ENCODE measurements at places on chromosomes 11 and 22.

GRCh38 chr11:101817581-101817980 is 97.2 kb upstream of the CEP126 start:
- no peak for DNase-seq

DNA sequence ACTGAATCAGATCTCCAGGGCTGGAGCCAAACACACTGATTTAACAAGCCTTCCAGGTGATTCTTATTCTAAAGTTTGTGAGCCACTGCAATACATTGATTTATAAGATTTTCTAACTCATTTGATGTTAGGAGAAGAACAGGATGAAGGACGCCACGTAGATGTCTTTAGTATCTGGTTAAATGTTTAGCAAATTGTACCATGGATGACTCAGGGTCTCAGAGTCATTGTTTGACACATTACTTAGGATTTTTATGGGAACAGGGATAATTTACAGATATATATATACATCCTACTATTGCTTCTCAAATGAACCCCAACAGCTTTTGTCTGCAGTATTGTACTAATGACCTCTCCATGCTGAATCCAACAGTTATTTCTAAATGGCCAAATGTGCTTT is 143.1 kb upstream of the DDI1 start:
- DNase-seq: no peak

GRCh38 chr11:60372767-60373166 is 5.6 kb upstream of the MS4A7 start:
- no peak for DNase-seq

DNA sequence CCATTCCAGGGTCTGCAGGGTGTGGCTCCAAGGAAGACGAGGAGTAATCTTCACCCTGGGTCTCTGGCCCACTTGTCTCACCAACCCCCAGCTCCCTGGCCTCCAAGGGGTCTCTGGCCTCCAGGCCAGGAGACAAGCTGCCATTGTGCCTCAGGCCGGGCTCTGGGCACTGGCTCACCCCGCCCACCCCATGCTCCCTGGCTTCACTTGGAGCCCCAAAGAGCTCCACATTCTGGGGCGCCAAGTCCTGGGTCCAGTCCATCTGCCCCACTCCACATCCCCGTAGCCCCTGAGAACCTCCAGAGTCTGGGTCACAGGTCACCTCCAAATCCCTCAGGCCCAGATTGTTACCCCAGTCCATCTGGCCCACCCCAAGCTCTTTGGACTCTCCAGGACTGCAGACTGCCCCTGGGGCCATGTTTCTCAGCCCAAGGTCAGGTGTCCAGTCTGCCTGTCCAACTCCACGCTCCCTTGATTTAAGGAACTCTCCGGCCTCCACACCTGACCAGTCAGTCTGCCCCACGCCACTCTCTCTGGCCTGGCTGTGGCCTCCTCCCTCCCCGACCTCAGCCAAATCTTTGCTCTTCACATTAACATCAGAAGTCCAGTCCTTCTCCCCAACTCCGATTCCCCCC is 16.2 kb downstream of the TNKS1BP1 start:
- DNase-seq: no peak

GRCh38 chr22:21622011-21622918 is 7.6 kb downstream of the YDJC start:
- no peak for DNase-seq

DNA sequence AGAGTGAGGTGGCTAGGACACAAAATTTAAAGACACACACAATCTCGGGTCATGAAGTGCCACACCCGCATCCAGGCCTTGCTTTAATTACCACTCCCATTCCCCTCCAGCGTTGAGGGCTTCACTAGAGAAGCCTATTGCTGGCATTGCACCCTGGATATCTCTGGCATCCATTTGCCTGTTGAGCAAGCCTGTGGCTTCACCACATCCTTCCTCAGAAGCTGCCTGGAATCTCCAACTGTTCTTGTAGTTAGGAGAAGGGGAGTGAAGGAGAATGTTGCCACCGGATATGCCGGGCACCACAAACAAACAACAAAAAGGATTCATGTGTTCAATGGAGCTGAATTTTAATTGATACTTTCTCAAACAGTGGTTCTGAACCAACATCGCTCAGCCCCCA is 34.4 kb upstream of the RCN1 start:
- no peak for DNase-seq

DNA sequence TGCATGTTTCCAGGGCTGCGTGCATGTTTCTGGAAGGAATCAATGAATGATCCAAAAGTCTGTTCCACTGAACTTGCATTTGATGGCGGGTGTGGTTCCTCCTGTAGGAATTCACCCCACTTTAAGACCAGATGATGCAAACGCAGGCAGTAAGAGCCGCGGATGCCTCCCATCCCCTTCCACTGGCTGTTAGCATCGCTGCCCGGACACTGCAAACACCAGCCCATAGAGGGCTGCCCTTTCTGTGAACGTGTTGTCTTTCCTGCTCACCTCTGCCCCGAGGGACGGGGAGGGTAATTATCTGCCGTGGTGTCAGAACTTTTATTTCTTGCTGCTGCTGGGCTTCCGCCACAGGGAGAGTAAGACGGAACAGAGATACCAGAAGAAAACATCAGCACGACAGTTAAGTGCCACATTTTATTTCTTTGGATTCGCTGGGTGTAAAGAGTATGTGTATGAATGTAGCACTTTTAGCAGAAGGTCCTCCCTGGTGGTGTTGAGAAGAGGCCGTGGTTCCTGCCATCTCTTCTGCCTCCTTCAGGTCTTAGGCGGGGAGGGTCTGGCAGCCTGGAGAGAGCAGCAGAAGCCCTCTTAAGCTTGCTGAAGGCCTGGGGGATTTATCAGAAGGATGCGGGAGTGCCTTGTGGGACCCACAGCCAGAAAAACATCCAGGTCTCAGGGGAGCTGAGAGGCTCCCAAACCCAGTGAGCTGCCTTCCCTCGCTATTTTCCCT is 53.2 kb upstream of the NECTIN1 start:
- DNase-seq: no peak

- no peak for DNase-seq
Observed at GRCh38 chr11:105781807-105782206, 171.9 kb downstream of the GRIA4 start.

DNA sequence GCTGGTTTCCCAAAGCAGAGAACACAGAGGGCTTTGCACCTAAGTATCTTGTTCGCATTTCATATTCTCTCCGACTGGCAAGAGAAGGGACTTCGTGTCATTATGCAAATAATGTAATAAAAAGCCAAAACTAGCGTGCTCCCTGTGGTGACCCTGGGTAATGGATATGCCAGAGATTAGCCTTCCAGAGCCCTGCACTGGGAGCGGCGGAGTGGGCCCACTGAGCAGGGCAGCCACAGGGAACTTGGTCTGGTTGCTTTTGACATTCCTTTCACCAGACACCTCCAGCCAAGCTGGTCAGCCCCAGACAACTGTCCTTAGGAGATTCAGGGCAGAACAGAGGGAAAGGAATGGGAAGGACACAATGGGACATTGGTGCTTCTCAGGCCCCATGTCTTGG is 56.1 kb downstream of the FLI1 start:
- DNase-seq: no peak

GRCh38 chr22:47597041-47597440 is 834.6 kb downstream of the TBC1D22A start:
- no peak for DNase-seq

- no peak for DNase-seq
Observed at GRCh38 chr11:74237541-74237940, 66.5 kb downstream of the PPME1 start.

GRCh38 chr11:62919898-62920640 is 1.1 kb downstream of the CHRM1 start:
- DNase-seq: no peak

- no peak for DNase-seq
Observed at GRCh38 chr11:11349870-11350337, 3.1 kb downstream of the CSNK2A3 start.

GRCh38 chr11:31412946-31413345 is 43.3 kb downstream of the DNAJC24 start:
- DNase-seq: no peak

DNA sequence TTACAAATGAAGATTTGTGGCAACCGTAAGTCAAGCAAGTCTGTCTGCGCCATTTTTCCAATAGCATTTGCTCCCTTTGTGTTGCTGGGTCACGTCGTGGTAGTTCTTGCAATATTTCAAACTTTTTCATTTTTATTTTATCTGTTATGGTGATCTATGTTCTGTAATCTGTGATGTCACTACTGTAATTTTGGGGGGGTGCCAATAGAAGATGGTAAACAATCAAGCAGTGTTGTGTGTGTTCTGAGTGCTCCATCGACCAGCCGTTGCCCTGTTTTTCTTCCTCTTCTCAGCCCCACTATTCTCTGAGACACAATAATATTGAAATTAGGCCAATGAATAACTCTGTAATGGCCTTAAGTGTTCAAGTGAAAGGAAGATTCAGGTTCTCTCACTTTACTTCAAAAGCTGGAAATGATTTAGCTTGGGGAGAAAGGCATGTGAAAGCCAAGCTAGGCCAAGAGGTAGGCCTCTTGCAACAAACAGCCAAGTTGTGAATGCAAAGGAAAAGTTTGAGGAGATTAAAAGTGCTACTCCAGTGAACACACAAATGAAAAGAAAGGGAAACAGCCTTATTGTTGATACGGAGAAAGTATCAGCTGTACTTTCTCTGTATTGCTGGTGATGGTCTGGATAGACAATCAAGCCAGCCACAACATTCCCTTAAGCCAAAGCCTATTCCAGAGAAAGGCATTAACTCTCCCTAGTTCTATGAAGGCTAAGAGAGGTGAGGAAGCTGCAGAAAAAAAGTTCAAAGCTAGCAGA is 7.5 kb downstream of the ZC3H12C start:
- no peak for DNase-seq

- no peak for DNase-seq
Observed at GRCh38 chr11:62172294-62172693, 17.7 kb upstream of the SCGB1D1 start.

GRCh38 chr11:6568191-6568918 is 35.1 kb downstream of the RRP8 start:
- DNase-seq: no peak

- no peak for DNase-seq
Observed at GRCh38 chr22:21025266-21025665, 7.1 kb downstream of the SLC7A4 start.

- DNase-seq: no peak
Observed at GRCh38 chr11:123166071-123166559, 28.9 kb downstream of the CLMP start.

DNA sequence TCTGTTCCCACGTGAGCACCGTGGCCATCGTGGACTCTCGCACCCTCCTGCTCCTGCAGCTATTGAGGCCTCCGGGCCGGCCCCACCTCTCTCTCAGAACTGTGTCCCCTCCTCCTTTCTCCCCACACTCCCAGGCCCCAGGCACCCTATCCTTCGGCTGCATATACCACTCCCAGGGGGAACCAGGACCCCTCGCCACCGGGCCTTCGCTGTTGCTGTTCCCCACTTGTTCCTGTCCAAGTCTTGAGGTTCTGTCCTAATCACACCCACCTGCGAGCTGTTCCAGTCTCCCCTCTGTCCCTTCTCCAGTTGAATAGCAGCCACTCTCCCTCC is 43.0 kb upstream of the CDON start:
- DNase-seq: no peak

- no peak for DNase-seq
Observed at GRCh38 chr22:31491218-31491962, 1.7 kb upstream of the EIF4ENIF1 start.

DNA sequence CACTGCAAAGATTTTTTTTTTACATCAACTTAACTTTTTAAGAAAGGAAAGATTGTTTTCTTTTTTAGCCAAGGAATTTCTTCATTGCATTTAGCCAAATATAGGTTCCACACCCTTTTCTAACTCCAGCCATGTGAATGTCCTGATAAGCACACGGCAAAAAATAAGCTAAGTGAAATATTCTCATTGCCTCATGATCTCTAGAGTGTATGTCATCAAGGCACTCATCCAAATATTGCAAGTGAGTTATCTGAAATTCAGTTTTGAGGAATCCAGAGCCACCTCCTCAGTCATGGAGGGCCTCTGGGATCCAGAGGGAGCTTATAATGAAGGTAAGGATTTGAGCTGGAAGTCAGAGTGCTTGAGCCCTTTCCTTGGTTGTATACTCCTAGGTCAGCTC is 80.0 kb downstream of the BLID start:
- DNase-seq: no peak

- no peak for DNase-seq
Observed at GRCh38 chr11:127859941-127860354, 727.4 kb downstream of the ETS1 start.

DNA sequence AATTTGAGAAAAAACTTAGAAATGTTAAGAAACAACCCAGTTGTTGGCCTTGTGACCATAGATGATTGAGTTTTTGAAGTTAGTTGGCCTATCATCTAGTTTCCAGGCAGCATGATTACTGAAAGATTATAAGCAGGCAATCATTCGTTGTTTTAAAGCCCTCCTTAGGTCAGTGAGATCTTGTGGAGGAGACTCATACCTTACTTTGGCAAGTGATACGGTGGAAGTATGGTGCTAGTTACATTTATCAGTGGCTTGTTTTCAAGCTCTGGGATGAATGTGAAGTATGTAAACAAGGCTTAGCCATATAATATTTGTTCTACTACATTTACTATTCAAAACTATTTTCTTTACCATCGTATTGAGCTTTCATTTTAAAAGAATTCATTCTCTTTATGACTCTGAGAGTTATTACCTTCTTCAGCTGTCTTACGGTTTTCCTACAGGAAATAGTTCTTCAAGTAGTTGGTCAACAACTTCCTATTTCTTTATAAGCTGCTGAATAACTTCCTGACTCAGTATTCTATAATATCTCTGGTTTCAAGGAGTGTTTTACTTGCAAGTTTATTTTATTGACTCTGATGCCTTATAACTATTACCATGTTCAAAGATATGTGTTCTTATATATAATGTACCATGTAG is 7.3 kb downstream of the YAP1 start:
- no peak for DNase-seq

DNA sequence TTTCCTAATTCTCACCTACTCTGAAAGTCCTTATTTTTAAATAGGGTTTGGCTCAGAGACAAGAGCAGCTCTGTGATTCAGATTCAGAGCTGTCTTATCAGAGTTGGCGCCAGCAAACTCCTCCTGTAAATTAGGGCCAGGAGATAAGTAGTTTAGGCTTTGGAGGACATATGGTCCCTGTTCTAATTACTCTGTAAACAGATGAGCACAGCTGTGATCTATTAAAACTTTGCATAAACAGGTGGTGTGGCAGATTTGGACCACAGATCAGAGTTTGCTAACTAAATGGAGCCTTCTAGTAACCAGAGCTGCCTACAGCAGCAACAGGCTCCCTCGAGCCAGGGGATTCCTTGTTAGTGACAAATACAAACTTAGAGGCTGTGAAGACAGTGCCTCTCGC is 27.9 kb downstream of the YPEL1 start:
- no peak for DNase-seq

GRCh38 chr11:128375961-128376360 is 211.4 kb downstream of the ETS1 start:
- no peak for DNase-seq

DNA sequence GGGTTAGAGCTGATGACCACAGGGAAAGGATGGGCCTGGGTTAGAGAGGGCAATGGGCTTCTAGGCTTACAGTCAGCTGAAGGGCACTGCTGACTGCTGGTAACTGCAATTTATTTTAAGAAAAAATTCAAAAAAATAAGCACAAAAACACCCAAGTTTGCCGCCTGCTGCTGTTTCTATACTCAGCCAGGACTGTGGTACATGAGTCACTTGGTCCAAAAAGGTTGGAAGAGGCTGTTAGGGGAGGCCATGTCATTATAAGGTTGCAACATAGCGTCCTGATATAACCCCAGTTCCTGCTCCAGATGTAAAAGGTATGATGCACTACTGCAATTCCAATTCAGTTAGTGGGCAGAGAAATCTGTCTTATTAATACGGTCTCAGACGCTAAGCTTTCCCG is 98.9 kb downstream of the ETS1 start:
- DNase-seq: peak; percentile 32

Data from stimulated activated CD4-positive, alpha-beta T cell treated with anti-CD3 and anti-CD28 coated beads, Interleukin-4, amount 100 ng/mL, for 4 hours (primary cell).